ENCODE measurements at places on chromosomes 2 and 18.

- DNase-seq: peak; percentile 24
These were observed 4.2 kb downstream of the TFPI start for GRCh38 chr2:187549951-187550555.

- DNase-seq: no peak
These were observed 36.0 kb upstream of the STAT1 start for GRCh38 chr2:191049728-191050639.

GRCh38 chr2:120749506-120750431 is 14.1 kb downstream of the GLI2 start:
- no peak for DNase-seq

GRCh38 chr2:170019060-170019805 is 158.7 kb upstream of the MYO3B start:
- DNase-seq: no peak

- DNase-seq: no peak
These were observed 32.8 kb downstream of the CYBRD1 start for GRCh38 chr2:171554991-171555615.

GRCh38 chr2:97673182-97673914 is 3.8 kb downstream of the C2orf92 start:
- no peak for DNase-seq

DNA sequence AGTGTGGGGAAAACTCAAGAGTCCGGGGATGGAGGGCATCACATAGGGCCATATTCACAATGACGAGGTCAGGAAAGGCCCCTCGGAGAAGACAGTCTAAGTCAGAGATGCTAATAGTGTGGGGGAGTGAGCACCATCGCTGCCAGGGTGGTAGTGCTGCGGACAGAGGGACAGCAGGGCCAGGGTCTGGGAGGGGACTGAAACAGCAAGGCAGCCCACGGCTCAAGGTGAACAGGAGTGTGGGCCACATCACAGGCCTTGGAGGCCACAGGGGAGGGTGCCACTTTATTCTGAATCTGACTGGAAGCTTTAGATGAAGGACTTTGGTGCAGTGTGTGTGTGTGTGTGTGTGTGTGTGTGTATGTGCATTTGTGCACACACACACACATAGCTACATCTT is 130.9 kb upstream of the GLI2 start:
- DNase-seq: no peak

GRCh38 chr2:65922794-65923193 is 490.4 kb upstream of the SPRED2 start:
- DNase-seq: no peak

GRCh38 chr2:16247326-16248122 is 307.2 kb downstream of the MYCN start:
- DNase-seq: no peak

GRCh38 chr2:151481744-151482143 is 72.0 kb downstream of the RIF1 start:
- no peak for DNase-seq

- no peak for DNase-seq
These were observed 32.5 kb upstream of the SGPP2 start for GRCh38 chr2:222391743-222392285.

DNA sequence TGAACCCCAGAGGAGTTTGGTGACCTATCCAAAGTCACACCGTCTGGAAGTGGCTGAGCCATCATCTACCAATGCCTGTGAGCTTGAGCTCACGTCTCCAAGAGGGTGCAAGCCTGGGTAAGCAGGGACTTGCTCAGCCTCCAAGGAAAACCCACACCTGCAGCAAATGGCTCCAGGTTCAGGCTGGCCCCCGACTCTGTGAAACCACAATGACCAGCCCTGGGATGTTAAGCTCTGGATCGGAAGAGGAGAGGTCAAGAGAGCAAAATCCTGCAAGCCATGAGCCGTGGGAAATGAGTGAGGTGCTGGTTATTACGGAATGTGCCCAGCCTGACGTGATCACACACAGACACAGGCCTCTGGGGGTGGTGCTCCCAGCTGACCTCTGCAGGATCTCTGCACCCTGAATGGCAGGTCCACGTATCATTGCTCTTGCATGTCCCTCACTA is 94.1 kb upstream of the OTOS start:
- DNase-seq: no peak

DNA sequence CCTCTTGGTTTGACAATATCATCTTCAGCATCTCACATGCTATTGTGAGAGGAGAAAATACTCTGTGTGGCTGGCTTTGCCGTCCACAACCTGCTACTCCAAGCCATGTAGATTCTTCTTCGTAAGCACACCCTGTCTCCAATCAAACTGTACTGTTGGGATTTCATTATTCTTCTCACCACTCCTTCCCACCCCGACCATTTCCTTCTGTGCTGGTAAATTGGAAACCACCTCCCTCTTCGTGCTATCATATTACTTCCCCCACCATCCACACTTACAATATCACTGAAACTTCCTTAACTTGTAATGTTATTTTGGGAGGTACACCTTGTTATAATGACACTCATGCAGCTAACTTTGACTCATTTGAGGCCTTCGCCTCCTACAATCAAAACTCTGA is 3.2 kb upstream of the AGXT start:
- DNase-seq: no peak

DNA sequence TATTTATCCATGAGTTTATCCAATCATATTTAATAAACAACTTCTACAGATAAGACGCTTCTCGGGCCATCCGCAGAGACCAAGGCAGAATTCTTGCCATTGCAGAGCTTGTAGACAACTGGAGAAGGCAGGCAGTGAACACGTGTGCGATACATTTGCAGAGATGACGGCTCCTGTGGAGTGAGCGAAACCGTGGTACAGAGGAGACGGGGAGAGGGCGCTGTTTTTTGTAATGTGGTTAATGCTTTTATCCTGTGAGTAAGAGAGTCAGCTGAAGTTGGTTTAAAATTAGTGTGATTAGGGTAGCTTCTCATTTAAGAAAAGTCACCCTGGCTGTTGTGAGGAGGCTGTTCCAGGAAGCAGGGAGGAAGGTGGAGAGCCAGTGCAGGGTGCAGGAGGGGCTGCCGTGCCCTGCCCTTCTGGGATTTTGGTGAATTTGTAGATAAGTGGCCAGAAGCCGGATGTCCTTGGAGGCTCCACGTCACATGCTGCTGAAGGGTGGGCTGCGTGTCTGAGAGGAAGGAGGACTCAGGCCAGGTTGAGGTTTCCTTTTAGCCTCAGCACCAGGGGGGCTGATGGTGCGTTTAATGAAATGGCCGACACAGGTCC is 151.4 kb downstream of the SNTG2 start:
- no peak for DNase-seq

DNA sequence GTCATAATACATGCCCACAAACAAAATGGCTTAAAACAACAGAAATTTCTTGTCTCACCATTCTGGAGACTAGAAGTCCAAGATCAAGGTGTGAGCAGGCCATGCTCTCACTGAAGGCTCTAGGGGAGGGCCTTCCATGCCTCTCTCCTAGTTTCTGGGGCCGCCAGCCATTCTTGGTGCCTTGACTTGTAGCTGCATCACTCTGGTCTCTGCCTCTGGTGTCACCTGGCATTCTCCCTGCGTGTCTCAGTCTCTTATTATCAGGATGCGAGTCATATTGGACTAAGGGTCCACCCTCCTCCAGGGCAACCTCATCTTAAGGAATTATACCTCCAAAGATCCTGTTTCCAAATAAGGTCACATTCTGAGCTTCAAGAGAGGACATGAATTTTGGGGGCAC is 76.1 kb downstream of the KCNF1 start:
- no peak for DNase-seq

GRCh38 chr18:3100498-3101132 is 87.7 kb upstream of the LPIN2 start:
- DNase-seq: no peak

DNA sequence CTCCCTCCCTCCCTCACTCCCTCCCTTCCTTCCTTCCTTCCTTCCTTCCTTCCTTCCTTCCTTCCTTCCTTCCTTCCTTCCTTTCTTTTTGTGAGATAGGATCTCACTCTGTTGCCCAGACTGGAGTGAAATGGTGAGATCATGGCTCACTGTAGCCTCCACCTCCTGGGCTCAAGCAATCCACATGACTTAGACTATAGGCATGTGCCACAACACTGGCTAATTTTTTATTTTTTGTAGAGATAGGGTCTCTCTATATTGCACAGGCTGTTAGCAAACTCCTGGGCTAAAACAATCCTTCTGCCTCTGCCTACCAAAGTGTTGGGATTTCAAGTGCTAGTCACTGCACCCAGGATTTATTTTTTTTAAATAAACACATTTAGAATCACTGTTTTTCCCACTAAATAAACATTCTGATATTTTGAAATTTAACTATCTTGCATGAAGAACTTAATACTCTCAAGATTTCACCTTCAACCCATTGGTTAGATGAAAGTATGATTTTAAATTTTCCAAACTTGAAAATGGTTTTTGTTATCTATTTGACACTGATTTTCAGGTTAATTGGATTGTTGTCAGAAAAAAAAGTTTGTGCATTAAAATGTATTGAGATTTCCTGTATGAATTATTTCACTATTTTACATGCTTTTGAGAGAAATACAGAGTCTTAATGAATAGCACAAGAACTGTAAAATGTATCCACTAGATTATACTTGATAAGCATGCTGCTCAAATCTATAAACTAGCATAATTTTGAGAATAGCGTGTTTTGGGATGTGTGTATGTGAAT is 745.1 kb downstream of the TSN start:
- DNase-seq: no peak

GRCh38 chr2:214550786-214551185 is 139.9 kb downstream of the VWC2L start:
- DNase-seq: no peak

GRCh38 chr2:76256458-76257088 is 545.9 kb upstream of the GCFC2 start:
- no peak for DNase-seq

- no peak for DNase-seq
These were observed 11.3 kb downstream of the STK17B start for GRCh38 chr2:196160101-196160500.

DNA sequence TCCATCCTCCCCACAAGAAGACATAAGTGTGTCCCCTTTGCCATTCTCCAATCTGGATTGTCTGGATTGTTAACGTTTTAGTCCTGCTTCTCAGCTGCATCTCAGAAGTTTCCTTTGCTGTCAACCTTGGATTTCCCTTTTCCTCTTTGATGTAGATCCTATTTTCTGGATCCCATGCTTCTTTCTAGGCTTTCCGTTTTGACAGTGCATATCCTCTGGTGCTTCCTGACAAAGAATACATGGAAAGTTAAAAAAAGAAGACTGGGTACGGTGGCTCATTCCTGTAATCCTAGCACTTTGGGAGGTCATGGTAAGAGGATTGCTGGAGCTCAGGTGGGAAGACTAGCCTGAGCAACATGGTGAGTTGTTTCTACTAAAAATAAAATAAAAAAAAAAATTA is 26.8 kb downstream of the ABI2 start:
- no peak for DNase-seq

DNA sequence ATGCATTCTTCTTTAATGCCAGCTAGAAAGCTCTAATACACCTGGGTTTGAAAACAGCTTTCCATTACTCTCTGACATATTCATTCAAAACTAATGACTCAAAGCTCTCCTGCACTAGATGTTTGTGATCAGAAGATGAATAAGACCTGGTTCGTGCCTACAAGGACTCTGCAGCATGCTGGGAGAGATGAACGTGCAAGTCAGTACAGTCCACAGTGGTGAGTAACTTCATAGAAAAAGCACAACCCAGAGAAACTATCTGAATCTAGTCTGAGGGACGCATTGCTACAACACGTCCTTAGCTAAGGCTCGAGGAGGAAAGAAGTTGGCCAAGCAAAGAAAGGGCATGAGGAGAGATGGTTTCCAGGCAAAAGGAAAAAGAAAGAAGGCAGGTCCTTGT is 234.3 kb downstream of the OSR1 start:
- no peak for DNase-seq

- DNase-seq: no peak
These were observed 158.9 kb upstream of the HNRNPA3 start for GRCh38 chr2:177053716-177054115.

- DNase-seq: no peak
These were observed 43.4 kb downstream of the FEZ2 start for GRCh38 chr2:36554531-36554930.

GRCh38 chr2:169038338-169038757 is 7.2 kb upstream of the ABCB11 start:
- DNase-seq: no peak

- DNase-seq: peak; percentile 67
These were observed 17.2 kb downstream of the SH3YL1 start for GRCh38 chr2:246489-247144.

- peak; percentile 32 for DNase-seq
These were observed 503 bp downstream of the ZNF513 start for GRCh38 chr2:27379836-27380625.

- no peak for DNase-seq
These were observed 266.5 kb downstream of the NEDD4L start for GRCh38 chr18:58310517-58310916.

GRCh38 chr2:63834401-63834800 is 7.3 kb upstream of the UGP2 start:
- DNase-seq: no peak

DNA sequence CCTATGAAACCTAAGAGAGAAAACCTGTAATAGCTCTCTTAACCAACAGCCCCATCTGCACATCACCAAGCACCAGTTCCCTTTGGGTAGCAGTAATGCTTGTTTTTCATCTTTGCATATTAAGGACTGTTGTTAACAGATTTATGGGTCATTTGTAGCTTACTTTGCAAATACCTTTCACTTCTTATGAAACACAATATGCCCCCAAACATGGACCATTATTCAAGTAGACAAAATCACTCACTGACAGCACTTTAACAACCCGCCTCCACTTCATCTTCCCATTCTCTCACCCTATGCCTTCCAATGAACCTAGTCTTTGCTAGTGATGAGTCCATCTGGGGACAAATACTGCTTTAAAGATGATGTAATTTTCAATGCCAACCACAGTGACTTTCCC is 64.4 kb downstream of the GFPT1 start:
- no peak for DNase-seq

GRCh38 chr2:60354713-60355112 is 198.7 kb downstream of the BCL11A start:
- no peak for DNase-seq

DNA sequence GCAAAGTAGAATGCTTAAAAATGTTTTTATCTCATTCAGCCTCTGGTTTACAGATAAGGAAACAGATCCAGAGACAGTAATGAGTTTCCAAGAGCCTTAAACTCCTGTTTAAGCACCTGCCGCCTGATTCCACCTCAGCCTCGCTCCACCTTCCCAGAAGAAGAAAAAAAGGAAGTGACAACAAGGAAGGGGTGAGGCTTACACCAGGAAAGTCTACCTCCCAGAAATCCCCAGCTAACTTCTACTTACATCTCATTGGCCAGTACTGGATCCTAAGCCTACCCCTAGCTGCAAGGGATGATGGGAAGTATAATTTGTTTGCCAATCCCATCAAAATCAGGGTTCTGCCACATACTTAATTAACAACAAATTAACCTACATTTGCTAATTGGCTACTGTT is 15.3 kb upstream of the ARID5A start:
- DNase-seq: no peak
